ENCODE measurements at places on chromosomes 11 and 22.

DNA sequence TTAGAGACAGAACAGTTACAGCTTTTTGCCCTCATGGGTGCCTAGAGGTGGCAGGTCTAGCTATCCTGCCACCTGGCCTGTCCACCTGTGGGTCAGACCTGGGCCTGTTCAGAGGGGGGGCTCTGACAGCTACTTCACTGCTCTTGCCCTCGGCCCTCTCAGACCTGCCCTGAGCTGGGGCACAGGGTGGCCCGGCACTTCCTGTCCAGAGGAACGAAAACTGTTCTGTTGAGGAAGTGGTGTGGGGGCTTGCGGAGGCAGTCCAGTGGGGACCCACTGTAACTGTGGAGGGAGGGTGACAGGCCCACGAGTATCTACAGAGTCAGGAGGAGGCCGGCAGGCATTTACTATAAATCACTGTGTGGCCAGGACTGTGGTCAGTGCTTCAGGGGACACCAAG is 16.2 kb downstream of the TESMIN start:
- H3K27me3 ChIP-seq = peaks cover 30% of the 10 kb centered on the region
- H3K4me1 ChIP-seq = no peaks in the 10 kb centered on the region
- no peaks in the 10 kb centered on the region for H3K36me3 ChIP-seq
- no peak overlapping the region for H3K27ac ChIP-seq
- DNase-seq = no peak
- H3K4me3 ChIP-seq = no peak overlapping the region

DNA sequence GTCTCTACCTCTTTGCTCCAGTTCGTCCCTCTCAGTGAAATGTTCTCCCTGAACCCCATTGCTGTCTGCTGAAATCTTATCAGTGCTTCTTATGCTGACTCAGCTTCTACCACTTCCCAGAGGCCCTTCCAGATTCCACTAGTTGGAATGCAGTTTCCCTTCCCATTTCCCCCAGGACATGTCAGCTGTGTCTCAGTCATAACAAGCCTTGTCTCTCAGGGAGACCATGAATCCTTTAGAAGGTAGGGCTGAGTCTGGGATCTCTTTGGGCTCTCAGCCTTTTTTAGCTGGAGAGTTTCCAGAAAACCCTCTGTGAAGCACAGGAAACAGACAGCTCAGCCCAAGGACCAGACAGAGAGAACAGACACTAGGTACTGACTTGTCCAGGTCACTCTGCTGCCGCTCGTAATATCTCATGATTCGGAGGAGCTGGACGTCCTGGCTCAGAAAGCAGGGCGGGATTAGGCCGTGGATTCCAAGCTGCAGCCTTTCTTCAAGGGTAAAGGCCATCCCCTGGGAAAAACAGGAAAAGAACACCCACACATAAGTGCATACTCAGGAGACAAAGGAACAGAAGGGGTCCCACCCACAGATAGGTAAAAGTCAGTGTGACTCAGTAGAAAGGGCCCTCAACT is 113.0 kb downstream of the ME3 start:
- DNase-seq = peak; percentile 87
- H3K27me3 ChIP-seq = no peaks in the 10 kb centered on the region
- peak overlapping the region; percentile 9 for H3K27ac ChIP-seq
- peaks cover 3% of the 10 kb centered on the region for H3K36me3 ChIP-seq
- H3K4me3 ChIP-seq = no peak overlapping the region

GRCh38 chr11:28114116-28114515 is 5.9 kb downstream of the METTL15 start:
- H3K27me3 ChIP-seq = no peaks in the 10 kb centered on the region
- no peaks in the 10 kb centered on the region for H3K4me1 ChIP-seq
- H3K4me3 ChIP-seq = no peak overlapping the region
- peaks cover 32% of the 10 kb centered on the region for H3K36me3 ChIP-seq
- H3K27ac ChIP-seq = no peak overlapping the region

DNA sequence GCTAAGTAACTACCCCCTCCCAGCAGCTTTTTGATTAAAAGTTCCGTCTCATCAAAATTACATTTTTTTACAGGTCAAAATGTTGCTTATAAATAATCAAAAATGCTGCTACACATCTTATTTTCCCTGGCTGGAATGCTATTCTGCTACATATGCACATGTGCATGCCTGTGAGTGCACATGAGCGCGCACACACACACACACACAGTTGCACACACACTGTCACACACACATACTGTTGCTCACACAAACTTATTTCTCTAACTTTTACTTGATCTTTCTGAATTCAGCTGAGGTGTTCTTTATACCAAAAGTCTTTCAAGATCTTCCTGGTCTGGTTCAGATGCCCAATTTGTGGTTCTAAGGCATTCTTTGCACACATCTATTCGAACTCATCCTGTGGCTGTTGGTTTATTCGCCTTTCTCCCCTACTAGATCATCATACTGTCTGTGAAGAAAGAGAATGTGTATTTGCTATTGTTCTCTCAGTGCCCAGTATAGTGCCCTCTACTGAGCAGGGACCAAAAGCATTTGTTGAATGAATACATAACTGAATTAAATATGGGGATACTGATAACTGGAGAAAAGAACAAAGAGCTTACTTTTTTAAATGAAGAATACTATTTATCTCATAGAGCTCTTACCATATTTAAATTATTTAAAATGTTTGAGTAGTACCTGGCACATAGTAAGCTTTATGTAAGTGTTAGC is 68.1 kb upstream of the CCDC179 start:
- H3K27ac ChIP-seq = no peak overlapping the region
- H3K27me3 ChIP-seq = no peaks in the 10 kb centered on the region
- DNase-seq = peak; percentile 7
- no peak overlapping the region for H3K4me3 ChIP-seq
- H3K36me3 ChIP-seq = no peaks in the 10 kb centered on the region

- H3K27ac ChIP-seq = no peak overlapping the region
- peaks cover 69% of the 10 kb centered on the region for H3K27me3 ChIP-seq
- peaks cover 11% of the 10 kb centered on the region for H3K4me1 ChIP-seq
- H3K36me3 ChIP-seq = no peaks in the 10 kb centered on the region
These were observed 60.7 kb upstream of the FADD start for GRCh38 chr11:70142221-70142875.

DNA sequence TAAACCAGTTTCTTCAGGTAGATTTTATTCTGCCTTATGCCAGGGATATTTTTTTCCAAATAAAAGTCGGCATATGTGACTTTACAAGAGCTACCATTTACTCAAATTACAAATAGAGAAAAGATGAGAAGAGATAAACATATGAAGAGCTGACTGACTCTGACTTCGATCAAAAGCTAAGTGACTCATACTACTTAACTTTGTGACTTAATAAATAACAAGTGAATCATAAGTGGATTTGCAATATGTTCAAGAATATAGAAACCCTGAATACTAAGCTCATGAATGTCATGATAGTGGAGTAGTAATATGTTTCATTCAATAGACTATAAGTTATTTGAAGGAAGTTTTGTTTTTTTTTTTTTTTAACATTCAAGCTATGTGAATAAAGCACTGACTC is 130.5 kb upstream of the ANO3 start:
- no peak overlapping the region for H3K4me3 ChIP-seq
- no peaks in the 10 kb centered on the region for H3K4me1 ChIP-seq
- H3K27me3 ChIP-seq = no peaks in the 10 kb centered on the region
- DNase-seq = peak; percentile 78
- no peaks in the 10 kb centered on the region for H3K36me3 ChIP-seq

DNA sequence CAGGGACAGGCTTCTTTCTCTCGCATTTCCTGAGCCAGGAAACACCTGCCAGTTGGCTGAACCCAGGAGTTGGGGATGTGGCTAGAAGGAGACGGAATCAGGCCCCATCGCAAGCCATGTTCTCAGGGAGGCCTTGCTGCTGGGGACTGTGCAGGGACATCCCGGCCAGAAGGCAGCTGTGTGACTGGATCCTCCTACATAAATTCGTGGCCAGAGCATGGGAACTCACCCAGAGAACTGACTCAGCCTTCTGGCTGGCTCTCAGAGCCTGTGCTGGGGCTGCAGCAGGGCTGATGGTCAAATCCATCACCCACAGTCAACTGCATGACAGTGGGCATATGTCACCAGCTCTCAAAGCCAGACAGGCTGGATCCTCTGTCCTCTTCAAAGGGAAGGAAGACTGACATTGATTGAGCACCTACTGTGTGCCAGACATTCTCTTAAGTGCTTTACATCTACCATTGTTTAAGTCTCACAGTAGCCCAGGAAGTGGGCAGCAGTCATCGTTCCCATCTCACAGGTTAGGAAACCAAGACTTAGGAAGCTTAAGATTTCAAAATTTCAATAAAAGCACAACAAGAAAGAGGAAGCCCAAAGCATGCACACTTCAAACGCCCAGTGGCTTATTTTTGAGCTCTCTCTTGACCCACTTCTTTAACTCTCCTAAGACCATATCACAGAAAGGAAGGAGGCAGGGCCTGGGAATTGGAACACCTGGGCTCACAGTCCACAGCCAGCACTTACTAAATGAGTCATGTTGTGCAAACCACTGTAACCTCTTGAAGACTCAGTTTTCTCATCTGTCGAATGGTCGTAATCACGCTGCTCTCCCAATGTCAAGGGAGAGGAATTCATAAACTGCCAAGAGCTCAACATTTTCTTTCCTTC is 30.9 kb upstream of the CACNG2 start:
- H3K27ac ChIP-seq = no peak overlapping the region
- peaks cover 73% of the 10 kb centered on the region for H3K27me3 ChIP-seq
- no peaks in the 10 kb centered on the region for H3K4me1 ChIP-seq
- H3K36me3 ChIP-seq = no peaks in the 10 kb centered on the region

- H3K27me3 ChIP-seq = no peaks in the 10 kb centered on the region
- H3K27ac ChIP-seq = peak overlapping the region; percentile 33
- peak; percentile 34 for DNase-seq
These were observed 37.2 kb downstream of the RCOR2 start for GRCh38 chr11:63879598-63880402.

- no peaks in the 10 kb centered on the region for H3K36me3 ChIP-seq
- H3K27me3 ChIP-seq = no peaks in the 10 kb centered on the region
- H3K4me1 ChIP-seq = no peaks in the 10 kb centered on the region
- no peak overlapping the region for H3K27ac ChIP-seq
These were observed 26.3 kb downstream of the OPCML start for GRCh38 chr11:133506023-133506422.

DNA sequence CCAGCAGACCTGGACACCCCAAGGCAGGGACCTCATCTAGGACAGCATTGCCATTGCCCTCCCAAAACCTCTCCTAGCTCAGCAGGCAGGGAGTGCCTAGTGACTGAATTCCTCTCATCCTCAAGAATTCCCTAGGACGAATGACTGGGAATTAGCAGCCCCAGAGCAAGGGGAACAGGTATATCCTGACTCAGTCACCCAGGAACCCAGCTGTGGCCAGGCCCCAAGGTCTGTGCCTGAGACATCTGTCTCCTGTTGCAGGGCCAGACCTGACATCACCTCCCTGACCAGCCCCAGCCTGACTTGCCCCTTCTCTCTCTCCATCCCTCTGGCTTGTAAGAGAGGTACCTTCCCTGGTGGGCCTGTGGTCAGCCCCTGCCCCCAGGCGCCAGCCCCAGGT is 39.0 kb upstream of the SUSD2 start:
- no peak overlapping the region for H3K27ac ChIP-seq
- DNase-seq = no peak
- H3K4me3 ChIP-seq = no peak overlapping the region
- H3K4me1 ChIP-seq = peaks cover 26% of the 10 kb centered on the region
- H3K27me3 ChIP-seq = no peaks in the 10 kb centered on the region

GRCh38 chr11:44377121-44377520 is 67.2 kb upstream of the ALX4 start:
- no peaks in the 10 kb centered on the region for H3K36me3 ChIP-seq
- H3K4me1 ChIP-seq = no peaks in the 10 kb centered on the region
- no peak for DNase-seq
- peaks cover 75% of the 10 kb centered on the region for H3K27me3 ChIP-seq

DNA sequence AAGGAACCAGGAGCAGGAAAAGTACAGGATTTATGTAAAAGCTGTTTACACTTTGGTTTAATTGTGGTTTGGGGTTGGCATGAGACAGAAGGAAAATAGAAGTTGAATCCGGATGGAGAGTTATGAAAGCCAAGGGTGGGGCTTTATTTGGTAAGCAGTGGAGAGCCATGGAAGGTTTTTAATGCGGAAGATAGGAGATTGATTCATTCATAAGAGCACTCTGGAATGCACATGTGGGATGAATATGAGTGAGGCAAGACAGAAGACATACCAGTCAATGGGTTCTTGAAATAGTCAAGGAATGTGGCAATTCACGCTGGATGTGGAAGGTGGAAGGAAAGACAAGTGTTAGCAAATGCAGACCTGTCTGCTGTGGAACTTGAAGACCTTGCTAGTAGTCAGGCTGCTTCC is 9.3 kb upstream of the GLB1L3 start:
- DNase-seq = peak; percentile 45
- H3K4me3 ChIP-seq = no peak overlapping the region
- no peaks in the 10 kb centered on the region for H3K4me1 ChIP-seq
- H3K36me3 ChIP-seq = peaks cover 20% of the 10 kb centered on the region
- H3K27me3 ChIP-seq = peaks cover 20% of the 10 kb centered on the region

DNA sequence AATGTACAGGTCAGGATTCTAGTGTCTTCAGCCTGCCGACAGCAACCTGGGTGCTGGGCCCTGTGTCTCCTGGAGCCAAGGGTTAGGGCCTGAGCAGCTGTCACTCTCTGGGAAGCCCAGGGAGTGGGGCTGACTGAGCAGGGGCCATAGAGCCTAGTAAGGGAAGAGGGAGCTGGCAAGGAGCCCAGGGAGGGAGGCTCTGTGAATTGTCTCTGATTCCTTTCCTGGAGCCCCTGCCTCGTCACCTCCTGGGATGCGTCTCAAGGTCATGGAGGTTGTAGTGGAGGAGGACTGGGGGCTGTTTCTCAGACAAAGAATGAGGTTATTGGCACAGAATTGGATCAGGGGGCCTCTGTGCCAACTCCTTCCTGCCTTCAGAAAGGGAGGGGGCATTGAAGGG is 11.8 kb downstream of the SOX10 start:
- H3K4me1 ChIP-seq = peaks cover 7% of the 10 kb centered on the region
- no peak overlapping the region for H3K27ac ChIP-seq
- DNase-seq = no peak
- no peaks in the 10 kb centered on the region for H3K27me3 ChIP-seq
- no peak overlapping the region for H3K4me3 ChIP-seq
- H3K36me3 ChIP-seq = peaks cover 42% of the 10 kb centered on the region

- no peak overlapping the region for H3K27ac ChIP-seq
- no peak for DNase-seq
- no peaks in the 10 kb centered on the region for H3K4me1 ChIP-seq
- no peaks in the 10 kb centered on the region for H3K27me3 ChIP-seq
- H3K36me3 ChIP-seq = no peaks in the 10 kb centered on the region
These were observed 184.2 kb downstream of the FAM76B start for GRCh38 chr11:95605271-95605940.

- no peaks in the 10 kb centered on the region for H3K36me3 ChIP-seq
- H3K4me3 ChIP-seq = no peak overlapping the region
- H3K27ac ChIP-seq = no peak overlapping the region
- peaks cover 2% of the 10 kb centered on the region for H3K4me1 ChIP-seq
- H3K27me3 ChIP-seq = no peaks in the 10 kb centered on the region
These were observed 58.7 kb downstream of the PARVB start for GRCh38 chr22:44082801-44083200.

DNA sequence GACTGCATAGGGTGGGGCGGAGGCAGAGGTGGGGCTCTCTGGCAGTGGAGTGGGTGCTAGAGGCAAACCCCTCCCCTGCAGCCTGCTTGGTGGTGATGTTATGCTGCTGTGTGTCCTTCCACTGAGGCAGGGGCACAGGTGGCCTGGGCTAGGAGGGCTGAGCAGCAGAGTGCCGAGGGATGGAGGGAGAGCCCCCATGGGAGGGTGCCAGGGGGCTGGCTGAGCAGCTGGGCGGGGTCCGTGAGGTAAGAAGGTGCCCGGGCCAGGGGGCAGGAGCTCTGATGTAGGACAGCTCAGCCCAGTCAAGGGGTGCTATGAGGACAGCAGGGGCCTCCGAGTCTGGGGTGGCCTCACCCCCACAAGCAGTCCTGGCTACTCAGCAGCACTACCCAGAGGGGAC is 4.2 kb downstream of the CLDN5 start:
- peaks cover 26% of the 10 kb centered on the region for H3K27me3 ChIP-seq
- no peaks in the 10 kb centered on the region for H3K36me3 ChIP-seq
- DNase-seq = no peak
- H3K4me3 ChIP-seq = no peak overlapping the region
- H3K4me1 ChIP-seq = peaks cover 17% of the 10 kb centered on the region
